ENCODE measurements at places on chromosomes 3 and 15.

DNA sequence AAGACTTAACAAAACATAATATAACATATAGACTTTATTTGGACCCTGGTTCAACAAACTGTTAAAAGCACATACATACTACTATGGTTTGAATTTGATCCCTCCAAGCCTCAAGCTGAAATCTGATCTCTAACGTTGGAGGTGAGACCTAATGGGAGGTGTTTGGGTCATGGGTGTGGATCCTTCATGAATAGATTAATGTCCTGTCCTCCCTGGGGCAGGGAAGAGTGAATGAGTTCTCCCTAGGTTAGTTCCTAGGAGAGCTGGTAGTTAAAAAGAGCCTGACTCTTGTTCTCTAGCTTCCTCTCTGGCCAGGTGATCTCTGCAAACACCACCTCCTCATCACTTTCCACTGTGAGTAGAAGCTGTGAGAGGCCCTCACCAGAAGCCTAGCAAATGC lies 36.4 kb downstream of the CLASP2 start:
- DNase-seq, result no peak

GRCh38 chr3:118890206-118890605 lies 144.4 kb downstream of the IGSF11 start:
- DNase-seq, result no peak

GRCh38 chr3:56864918-56865524 lies 63.3 kb upstream of the ARHGEF3 start:
- no peak for DNase-seq

- no peak for DNase-seq
Measured at GRCh38 chr3:17747890-17748247, 5.4 kb upstream of the TBC1D5 start.

DNA sequence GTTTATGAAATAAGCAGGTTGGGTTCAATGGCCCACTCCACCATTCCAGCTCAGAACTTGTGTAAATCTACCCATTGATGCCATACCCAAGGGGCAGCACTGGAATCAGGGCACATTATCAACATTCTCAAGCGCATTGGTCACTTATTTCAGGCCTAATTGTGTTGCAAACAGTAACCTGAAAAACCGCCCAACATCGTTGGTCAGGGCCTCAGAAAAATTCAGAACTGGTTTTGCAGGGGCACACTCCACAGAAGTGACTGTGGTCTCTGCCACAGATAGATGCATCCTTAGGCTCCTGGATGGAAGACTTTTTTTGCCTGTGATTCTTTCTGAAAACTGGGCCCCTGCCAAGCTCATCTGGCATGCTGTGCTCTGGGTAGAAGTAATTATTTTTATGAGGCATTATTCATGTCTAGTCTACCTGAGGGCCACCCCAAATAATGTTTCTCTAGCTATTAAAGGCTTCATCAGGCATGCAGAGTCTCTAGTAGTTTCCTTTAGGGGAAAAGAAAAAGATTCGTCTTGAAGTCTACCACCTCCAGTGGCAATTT lies 21.7 kb upstream of the LRTM1 start:
- DNase-seq, result no peak

DNA sequence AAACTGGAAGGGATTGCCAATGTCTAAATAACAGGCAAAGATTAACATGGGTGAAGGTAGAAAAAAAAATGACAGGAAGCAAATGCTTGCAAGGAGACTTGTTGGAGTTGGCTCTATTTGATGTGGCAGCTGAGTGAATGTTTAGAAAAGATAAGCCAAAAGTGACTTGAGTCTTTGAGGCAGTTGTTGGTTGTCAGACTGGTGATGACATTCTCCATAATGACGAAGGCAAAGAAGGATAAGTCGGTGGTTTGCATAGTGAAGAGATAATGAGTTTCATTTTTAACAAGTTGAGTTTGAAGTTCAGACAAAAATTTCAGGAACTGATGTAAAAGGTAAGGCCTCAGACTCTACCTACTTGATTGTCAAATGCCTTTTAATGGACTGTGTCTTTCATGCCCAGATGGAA lies 704.1 kb upstream of the SGO1 start:
- no peak for DNase-seq
